ENCODE measurements at places on chromosomes 16 and 17.

DNA sequence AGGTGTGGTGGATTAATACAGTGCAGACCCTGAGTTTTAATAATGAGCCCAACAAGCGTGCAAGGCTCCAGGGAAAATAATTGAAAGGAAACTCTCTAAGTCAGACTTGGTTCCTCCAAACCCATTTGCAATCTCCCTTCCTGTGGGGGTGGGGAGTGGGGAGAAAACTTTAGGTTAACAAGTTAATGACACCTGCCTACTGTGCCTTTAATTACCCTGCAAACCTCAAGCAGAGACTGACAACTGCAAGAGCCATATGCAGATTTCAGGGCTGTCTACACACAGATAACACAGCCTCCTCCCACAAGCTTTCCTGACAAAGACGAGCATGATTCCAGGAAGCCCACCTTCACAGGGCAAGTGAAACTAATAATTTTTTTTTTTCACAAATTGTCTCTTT lies 359.3 kb downstream of the HS3ST4 start:
- no peak for DNase-seq

DNA sequence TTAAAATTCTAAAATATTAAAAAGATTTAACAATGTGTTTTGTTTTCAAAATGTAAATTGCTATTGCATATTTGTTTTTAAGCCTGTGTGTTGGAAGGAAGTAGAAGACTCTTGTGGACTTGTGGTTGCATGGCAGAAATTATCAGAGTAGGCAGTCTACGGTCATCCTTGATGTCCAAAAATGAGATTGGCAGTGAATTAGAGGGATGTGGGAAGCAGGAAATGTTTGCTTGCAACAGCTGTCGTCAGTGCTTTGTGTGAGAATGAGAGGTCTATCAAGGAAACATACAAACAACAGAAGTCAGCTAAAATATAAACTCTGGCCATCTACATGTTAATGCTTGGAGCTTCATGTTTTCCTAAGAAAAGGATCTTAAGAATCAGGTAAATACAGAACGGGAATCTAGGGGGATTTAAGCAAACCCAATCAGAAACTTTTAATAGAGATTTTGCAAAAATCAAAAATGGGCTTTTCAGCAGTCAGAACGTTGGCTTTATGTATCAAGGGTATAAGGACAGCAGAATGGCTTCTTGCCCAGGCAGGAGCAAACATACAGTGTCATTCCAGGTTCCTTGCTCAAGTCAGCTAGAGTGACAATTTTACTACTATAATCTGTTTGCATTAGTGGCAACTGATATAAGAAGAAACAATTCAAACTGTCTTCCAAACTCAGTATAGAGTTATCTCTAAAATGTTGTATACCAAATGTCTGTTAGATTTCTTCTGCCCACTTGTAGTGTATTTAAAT lies 196.7 kb downstream of the CYB561 start:
- DNase-seq: no peak

DNA sequence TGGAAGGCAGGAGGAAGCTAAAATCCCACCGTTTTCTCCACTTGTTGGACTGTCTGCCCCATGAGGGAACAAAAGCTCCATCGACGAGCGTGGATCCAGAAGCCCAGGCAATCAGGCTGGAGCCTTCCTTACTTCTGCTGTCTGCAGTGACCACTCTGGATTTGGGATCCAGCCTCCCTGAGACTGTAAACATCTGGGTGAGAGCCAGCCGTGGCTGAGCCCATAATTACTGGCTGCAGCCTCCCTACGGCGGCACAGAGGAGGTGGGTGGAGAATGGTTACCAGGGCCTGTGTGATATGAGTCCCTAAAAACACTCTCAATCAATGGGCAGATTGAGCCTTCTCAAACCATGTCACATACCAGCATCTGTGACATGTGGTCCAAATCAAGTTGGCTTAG lies 158.2 kb downstream of the FOXL1 start:
- DNase-seq: no peak

DNA sequence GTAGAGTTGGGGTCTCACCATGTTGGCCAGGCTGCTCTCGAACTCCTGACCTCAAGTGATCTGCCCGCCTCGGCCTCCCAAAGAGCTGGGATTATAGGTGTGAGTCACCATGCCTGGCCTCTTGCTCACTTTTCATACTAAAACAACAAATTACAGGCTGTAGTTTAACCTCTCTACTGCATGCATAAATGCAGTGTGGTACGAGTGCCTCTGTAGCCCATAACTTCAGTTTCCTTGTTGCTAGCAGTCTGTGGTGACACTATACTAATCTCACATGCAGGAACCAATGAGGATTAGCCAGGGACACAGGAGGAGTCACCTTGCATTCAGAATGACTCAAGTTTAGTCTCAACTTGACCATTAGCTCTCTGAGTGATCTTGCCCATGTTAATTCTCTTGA lies 20.1 kb downstream of the HMOX2 start:
- DNase-seq: no peak

DNA sequence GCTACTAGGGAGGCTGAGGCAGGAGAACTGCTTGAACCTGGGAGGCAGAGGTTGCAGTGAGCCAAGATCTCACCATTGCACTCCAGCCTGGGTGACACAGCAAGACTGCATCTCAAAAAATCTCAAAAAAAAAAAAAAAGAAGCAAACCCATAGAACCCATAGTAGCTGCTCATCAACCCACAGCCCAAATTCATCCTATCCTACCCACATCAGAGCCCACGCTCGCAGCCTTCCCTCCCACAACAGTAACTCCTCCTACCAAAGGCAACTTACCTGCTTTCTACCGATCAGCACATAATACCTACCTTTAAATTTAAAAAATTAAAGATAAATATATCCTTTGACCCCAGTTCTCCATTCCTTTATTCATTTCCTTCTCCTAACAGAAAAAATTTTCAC lies 94.7 kb downstream of the GAS7 start:
- DNase-seq: no peak

All from GM10248 (cell line).